ENCODE measurements at places on chromosomes 1 and 21. TPM values are rescaled to one million over a fixed set of nuclear protein-coding genes. Genes with fewer than 3 reads are reported as not detected.

SERINC2 gene
- total RNA-seq = 15.0 TPM

LCE2D gene
- total RNA-seq = not detected

OR2M3 gene
- not detected for total RNA-seq

NCAM2 gene
- total RNA-seq = 0.38 TPM

CCDC181 gene
- total RNA-seq = not detected

OR10Z1 gene
- not detected for total RNA-seq

ANGPTL3 gene
- not detected for total RNA-seq

H3-3A gene
- total RNA-seq = 315 TPM

MX1 gene
- 6.7 TPM for total RNA-seq

SDCCAG8 gene
- total RNA-seq = 22.5 TPM

FBXO2 gene
- 1.5 TPM for total RNA-seq

TDRD5 gene
- 0.51 TPM for total RNA-seq

FAM151A gene
- total RNA-seq = not detected

FAAH gene
- 0.64 TPM for total RNA-seq

TMCO2 gene
- not detected for total RNA-seq

F5 gene
- not detected for total RNA-seq

MCOLN3 gene
- total RNA-seq = not detected

NBPF8 gene
- total RNA-seq = 9.2 TPM

OXCT2 gene
- 3.6 TPM for total RNA-seq

MAP3K21 gene
- 0.90 TPM for total RNA-seq

Data from dermis microvascular lymphatic vessel endothelial cell (primary cell).